Fibroblast of skin of right quadriceps (primary cell): ENCODE measurements at places on chromosomes 3 and 15.

- peak; percentile 10 for DNase-seq
Measured at GRCh38 chr15:78641102-78641748, at the start of gene CHRNB4. Gene CHRNB4 (minus strand): TSS chr15:78641210. CDS start chr15:78641133, 77 bp downstream.

DNA sequence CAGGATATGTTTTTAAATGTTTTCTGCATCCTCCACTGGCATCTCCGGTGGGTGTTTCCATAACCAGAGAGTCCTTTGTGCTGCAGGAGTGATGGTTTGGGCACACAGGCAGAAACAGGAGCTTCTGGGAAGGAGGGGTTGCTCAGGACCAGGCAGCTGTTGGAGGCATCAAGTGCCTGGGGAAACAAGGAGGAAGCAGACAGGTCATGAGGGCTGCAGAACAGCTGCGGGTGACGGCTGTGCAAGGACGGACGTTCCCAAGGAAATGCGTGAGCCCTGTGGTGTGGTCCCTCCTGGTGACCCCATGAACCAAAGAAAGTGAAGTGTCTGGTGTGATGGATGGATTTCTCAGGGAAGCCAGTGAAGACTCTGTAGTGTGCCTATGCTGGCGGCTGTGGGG lies 61.2 kb upstream of the TNFAIP8L3 start:
- no peak for DNase-seq

DNA sequence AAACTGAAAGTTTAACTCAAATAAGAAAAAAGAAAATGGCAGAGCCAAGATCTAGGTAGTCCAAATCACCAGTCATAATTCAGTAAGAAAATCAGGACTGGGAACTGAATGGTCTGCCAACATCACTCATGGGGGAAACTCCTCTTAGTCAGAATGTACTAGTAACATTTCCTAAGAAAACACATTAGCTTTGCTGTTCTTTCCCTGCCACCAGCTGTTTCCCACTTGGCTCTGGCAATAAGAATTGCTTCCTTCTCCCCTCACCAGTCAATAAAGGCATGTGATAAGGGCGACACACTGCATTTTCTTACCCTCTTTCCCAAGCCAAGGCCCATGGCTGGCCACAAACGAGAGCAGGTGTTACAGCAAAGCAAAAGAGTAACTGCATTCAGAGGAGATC lies 46.1 kb downstream of the PIK3R4 start:
- no peak for DNase-seq

- no peak for DNase-seq
Measured at GRCh38 chr3:112187300-112187699, 54.3 kb upstream of the GCSAM start.

DNA sequence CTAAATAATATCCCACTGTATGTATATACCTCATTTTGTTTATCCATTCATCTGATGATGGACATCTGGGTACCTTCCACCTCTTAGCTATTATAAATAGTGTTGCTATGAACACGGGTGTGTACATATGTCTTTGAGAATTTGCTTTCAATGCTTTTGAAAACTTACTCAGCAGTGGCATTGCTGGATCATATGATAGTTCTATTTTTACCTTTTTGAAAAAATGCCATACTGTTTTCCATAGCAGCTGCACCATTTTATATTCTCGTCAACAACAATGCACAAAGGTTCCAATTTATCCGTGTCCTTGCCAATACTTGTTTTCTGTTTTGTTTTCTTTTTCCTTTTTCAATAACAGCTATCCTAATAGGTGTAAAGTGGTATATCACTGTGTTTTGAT lies 77.1 kb downstream of the PEAK1 start:
- no peak for DNase-seq

GRCh38 chr3:101676765-101677435 lies at the start of gene ZBTB11:
Gene ZBTB11 (minus strand): TSS chr3:101677132. CDS start chr3:101676914, 218 bp downstream.
- DNase-seq = peak; percentile 100

DNA sequence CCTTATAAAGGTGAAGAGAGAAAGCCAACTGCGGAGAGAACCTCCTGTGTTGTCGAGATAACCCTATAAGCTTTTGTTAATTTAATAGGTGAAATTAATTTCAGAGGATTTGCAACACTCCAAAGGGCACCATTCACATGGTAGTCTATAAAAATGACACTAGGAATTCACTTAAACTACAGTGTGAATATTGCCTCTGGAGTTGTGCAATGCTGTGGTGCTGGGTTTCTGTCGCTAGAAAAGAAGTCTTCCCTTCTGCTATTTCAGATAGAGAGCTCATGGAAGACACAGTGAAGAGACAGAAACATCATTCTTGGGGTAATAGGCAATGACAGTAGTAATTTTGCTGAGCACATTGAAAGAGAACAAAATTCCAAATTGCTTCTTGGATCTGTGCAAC lies 28.8 kb upstream of the PROK2 start:
- no peak for DNase-seq

- DNase-seq = no peak
Measured at GRCh38 chr15:65339920-65340319, 35.4 kb downstream of the RNU5B-1 start.

DNA sequence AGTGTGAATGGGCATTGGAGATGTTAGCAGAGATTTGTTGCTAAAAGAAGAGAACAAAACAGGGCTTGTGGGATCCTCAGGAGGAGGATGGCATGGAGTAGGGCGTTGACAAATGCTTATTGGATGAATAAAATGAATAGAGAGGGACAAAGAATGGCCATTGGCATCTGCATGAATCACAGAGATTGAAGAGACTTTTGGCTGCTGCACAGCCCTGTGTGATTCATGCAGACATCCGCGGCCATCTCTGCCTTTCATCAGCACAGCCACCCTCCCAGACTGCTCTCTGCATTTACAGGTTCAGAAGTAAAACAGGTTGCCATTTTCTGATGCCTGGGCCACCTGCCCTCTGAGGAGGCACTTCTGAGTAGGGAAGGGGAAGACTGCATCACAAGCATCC lies 397.9 kb downstream of the EPHB1 start:
- DNase-seq = no peak

- no peak for DNase-seq
Measured at GRCh38 chr15:51119120-51119519, 24.4 kb upstream of the TNFAIP8L3 start.

DNA sequence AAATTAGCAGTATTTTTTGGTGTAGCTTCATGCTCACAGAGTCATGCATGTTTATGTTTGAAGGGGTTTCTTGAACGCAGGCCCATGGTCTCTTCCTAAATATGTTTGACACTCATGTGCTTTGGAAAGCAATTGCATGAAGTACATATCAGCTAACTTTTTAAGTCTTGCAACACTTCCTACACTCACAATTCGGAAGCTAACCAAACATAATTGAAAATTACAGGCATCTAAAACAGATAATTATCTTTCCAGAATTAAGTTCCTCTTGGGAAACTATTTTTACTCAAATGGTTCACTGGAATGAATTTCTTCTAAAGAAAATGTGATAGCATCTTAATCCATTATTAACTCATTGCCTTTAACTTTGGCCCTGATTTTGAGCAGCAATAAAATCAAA lies 438.9 kb downstream of the RAP2B start:
- no peak for DNase-seq

GRCh38 chr3:128011140-128011539 lies 41.1 kb upstream of the SEC61A1 start:
- peak; percentile 33 for DNase-seq

DNA sequence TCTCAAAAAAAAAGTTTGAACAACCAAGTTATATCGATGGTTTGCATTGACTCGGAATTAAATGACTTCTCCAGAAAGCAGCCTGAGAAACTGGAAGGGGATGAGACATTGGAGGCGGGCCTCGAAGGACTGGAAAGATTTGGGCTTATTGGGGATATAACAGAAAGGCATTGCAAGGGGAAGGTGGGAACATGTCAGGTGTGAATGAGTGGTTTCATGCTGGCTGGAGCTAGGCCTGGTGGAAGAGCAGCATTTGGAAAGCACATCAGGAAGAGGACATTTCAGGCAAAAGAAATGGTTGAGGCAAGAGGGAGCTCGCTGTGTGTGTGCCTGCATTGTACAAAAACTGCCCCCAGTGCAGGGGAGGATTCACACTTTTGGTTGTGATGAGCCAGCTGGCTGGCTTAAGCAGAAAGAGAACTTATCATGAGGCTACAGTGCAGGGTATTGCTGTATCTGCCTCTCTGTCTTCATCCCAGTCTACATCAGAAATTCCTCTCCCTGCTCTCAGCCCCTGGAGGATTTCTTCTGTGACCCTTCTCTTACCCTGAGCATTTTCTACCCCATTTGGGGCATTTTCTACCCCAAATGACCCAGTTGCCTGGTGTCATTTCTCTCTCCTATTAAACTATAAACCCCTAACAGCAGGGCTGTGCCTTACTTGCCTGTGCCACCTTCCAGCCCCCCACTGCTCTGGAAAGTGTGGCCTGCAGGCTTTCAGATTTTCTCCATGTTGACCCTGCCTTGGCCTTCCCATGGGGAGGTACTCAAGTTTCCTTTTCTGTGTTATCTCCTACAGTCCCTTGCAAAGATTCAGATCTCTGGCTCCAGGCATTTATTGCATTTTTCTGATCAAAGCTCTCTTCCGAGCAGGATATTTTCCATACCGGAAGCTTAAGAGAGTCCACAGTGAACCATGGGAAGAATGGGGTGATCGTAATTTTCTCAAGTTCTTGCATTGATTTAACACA lies 64.4 kb upstream of the FLNB start:
- peak; percentile 41 for DNase-seq

DNA sequence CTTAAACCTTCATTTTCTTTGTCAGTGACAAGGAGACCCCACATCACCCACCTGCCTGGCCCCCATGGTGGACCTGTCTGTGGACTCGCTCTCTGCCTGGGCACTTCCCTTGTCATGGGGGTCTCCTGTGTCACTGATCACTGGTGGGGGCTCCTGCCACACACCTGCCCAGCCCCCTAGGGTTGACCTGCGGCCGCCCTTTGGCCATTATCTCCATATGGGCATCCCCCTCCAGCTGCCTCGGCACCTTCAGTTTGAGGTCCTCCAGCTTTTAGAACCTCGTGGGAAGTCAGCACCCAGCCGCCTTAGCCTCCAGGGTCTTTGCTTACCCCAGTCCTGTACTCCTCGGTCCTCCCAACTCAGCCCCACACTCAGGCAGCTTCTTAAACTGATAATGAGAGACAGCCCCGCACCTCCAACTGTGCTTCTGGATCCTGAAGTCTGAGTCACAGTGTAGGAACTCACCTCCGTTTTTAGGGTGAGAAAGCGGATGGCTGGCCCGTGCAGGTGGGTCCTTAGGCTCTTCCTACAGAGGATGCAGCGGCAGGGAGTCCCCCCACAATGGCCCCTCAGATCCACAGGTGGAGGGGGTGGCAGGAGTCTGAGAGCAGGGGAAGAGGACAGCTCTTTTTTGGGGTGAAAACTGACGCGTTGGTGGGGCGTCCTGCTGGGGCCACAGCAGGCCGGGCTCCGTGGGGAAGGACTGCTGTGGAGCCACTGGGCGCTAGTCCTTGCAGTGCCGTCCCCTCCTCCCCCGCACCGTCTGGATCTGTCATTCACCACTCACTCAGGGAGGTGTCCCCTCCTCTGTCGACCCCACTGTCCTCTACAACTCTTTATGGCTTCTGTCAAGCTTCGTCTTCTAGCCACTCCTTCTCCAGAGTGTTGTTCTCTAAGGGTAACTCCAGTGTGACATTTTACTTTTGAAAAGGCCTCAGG lies 8.7 kb upstream of the PRR23E start:
- DNase-seq = no peak
